Heart left ventricle (tissue), 16 donors: ENCODE measurements at places on chromosomes 4 and X. TPM values are rescaled to one million over a fixed set of nuclear protein-coding genes. Genes with fewer than 3 reads are reported as not detected.
A peak's percentile ranks its signal among the peaks of the same experiment; 100 is the strongest.

GRCh38 chrX:10360116-10360515 lies 203.3 kb downstream of the CLCN4 start:
- peak; percentile 15 for DNase-seq

GRCh38 chrX:101287402-101287801 lies 3.7 kb downstream of the TAF7L start:
- no peak for DNase-seq

Gene GATA1
- not detected for total RNA-seq

- DNase-seq: peak; percentile 75
Observed at GRCh38 chr4:158729716-158730559, 6.7 kb upstream of the PPID start.

DNA sequence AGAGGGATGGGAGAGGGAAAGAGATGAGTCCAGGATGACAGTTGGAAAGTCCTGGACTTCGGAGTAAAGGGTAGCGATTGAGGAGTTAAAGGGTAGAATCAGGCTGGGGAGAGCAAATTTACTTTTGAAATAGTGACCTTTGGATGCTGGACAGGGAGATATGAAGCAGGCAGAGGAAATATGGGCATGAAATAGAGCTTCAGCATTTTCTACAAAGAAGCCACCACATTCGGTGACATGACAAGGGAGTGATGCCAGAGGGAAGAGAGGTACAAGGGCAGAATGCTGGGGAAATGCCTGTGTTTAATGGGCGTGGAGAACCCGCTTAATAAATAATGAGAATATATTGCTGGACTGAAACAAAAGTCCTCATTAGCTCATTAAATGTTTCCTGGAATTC lies 92.7 kb downstream of the TBL1X start:
- no peak for DNase-seq

DNA sequence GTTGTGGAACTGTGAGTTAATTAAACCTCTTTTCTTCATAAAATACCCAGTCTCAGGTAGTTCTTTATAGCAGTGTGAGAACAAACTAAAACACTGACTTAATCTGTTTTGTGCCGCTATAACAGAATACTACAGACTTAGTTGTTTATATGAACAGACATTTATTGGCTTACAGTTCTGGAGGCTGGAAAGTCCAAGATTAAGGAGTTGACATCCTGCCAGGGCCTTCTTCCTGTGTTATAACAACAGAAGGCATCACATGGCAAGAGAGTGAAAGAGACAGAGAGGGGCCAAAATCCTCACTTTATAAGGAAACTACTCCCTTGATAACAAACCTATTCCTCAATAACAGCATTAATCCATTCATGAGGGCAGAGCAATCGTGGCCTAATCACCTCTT lies 42.5 kb upstream of the KCNIP4 start:
- DNase-seq: no peak

DNA sequence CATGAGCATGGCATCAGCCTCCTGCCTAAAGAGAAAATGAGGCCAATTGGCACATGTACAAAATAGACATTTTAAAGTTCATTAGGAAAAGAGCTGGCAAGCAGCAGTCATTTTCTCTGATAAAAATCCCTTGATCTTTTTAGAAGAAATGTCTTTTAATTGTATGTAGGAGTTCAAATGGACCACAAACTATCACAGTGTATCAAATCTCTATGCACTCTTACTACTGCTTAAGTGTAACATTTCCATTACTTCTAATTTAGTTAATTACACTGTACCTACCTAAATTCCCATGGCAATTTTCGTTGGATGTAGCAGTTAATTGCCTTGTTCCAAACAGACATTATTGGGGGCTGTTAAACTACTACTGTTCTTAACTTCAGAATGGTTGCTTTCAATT lies 233.7 kb upstream of the TECRL start:
- no peak for DNase-seq

Gene S100P
- total RNA-seq: not detected

DNA sequence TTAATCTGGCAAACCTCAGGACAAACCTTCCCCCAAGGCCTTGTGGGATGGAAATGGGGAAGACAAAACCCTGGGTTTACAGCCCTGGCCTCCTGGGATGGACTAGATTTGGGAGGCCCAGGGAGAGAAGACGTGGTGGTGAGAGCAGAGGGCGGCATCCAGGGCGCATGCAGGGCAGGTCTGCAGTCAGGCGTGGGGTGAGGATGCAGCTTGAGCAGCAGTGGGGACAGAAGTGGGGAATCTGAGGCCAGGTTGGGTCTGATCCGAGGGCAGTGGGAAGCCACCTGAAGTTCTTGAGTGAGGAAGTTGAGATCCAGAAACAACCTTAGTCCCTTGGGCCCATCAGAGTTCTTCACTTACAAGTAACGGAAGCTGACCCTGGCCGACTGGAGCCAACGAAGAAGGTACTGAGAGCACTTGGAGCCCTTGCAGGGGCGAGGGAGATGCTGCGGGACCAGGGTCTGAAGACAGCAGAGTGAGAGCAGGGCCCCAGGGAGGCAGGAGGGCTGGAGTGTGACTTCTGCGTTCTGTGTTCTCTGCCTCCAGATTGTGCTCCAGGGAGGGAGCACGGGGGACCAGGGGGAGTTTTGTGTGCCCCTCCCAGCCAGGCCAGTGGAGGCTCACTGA lies 42.0 kb upstream of the GPR78 start:
- DNase-seq: peak; percentile 22

Gene TCEAL5
- 0.27 TPM for total RNA-seq

Gene GUCY1B1
- 27.6 TPM for total RNA-seq

DNA sequence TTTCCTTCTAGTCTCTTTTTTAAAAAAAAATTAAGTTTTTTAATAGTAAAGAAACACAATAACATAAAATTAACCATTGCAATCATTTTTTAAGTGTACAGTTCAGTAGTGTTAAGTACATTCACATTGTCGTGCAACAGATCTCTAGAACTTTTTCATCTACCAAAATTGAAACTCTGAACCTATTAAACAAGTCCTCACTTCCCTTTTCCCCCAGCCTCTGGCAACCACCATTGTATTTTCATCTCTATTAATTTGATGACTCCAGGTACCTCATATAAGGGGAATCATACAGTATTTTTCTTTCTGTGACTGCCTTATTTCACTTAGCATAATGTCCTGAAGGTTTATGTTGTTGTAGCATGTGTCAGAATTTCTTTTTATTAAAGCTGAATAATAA lies 31.8 kb downstream of the MSL3 start:
- DNase-seq: no peak

Gene AADAT
- total RNA-seq: 1.3 TPM

GRCh38 chr4:7320206-7320797 lies 114.4 kb downstream of the PSAPL1 start:
- DNase-seq: no peak

DNA sequence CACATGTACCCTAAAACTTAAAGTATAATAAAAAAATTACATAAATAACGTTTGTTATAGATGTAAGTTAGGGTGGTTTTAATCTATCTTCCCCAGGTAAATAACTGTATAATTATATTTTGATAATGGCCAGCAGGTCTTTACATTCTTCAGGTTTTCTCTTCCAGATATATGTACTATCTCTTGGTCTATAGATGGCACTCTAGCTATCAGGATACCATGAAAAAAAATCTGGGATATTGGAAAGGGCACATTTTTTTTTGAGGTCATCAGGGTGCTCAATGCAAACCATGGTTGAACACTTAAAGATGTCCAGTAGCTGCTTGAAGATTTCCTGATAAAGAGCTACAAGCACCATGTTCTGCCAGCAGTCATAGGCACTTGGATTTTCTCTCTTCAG lies 15.6 kb upstream of the ADH4 start:
- DNase-seq: no peak

DNA sequence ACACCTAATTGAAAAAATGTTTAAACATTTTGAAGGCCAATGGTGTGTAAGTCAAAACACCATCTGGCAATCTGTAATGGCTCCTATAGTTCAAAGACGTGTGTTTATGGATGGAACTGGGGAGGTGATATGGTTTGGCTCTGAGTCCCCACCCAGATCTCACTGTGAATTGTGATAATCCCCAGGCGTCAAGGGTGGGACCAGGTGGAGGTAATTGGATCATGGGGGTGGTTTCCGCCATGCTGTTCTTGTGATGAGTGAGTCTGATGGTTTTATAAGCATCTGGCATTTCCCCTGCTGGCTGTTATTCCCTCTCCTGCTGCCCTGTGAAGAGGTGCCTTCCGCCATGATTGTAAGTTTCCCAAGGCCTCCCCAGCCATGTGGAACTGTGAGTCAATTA lies 52.2 kb downstream of the ADRA2C start:
- DNase-seq: no peak

- no peak for DNase-seq
Observed at GRCh38 chrX:134624046-134624430, 34.2 kb downstream of the PLAC1 start.

Gene ARHGAP6
- 2.7 TPM for total RNA-seq

Gene FGF5
- total RNA-seq: 0.16 TPM

GRCh38 chrX:95889279-95889678 lies 795.4 kb upstream of the DIAPH2 start:
- DNase-seq: no peak

DNA sequence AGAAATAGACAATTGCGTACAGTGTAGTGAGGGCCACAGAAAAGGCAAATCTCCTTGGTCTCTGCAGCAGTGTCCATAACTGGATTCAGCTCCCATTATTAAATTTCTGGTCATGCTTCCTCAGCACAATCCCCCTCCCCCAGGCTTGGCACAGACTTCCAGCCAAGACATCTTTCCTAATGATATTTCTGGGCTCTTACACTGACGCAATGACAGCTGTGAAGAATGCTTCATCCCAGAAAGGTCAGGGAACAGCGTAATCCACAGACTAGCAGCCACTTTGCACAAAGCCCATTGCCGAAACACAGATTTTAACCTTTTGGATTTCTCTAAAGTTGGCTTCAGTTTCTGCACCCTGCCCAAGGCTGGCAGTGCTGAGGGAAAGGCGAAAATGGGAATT lies 597.6 kb upstream of the CPEB2 start:
- no peak for DNase-seq

DNA sequence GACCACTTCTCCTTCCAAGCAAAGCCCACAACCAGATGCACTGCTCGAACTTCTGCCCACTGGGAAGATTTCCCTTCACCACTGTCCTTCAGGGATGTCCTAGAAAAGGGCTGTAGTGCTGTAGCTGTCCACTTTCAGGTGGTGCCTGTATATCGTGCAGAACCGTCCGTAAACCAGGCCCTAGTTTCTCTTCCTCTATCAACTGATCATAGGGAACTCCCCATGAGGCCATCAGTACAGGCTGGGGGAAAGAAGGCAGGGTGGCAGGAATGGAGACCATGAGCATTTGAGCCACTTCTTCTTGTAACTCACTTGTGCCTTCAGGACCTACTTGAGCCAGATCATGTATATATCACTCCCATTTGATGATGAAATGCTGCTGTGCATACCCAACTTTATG lies 57.3 kb upstream of the FAM9B start:
- DNase-seq: no peak

DNA sequence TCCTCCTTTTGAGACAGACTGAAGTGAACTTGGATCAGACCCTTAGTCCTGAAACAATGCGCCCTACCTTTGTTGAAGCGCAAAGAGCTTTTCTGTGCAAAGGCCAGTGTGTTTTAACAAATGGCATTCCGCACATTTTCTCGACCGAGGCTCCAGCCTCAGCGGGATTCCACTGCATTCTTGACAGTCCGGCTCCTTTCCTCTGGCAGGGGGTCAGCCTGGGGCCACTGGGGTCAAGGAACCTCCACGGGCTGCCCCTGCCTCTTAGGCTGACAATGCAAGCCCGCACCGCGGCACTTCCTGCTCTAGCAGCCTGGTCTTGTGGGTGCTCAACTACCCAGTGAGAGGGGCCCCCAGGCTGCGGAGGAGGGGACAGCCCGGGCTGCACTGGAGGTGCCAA lies 47.2 kb upstream of the TFDP3 start:
- DNase-seq: no peak

- DNase-seq: no peak
Observed at GRCh38 chr4:114384629-114385028, 214.0 kb upstream of the UGT8 start.
